ENCODE measurements at places on chromosomes 11 and 22.

- peak; percentile 60 for DNase-seq
These were observed 27.1 kb downstream of the TSKU start for GRCh38 chr11:76810151-76810853.

DNA sequence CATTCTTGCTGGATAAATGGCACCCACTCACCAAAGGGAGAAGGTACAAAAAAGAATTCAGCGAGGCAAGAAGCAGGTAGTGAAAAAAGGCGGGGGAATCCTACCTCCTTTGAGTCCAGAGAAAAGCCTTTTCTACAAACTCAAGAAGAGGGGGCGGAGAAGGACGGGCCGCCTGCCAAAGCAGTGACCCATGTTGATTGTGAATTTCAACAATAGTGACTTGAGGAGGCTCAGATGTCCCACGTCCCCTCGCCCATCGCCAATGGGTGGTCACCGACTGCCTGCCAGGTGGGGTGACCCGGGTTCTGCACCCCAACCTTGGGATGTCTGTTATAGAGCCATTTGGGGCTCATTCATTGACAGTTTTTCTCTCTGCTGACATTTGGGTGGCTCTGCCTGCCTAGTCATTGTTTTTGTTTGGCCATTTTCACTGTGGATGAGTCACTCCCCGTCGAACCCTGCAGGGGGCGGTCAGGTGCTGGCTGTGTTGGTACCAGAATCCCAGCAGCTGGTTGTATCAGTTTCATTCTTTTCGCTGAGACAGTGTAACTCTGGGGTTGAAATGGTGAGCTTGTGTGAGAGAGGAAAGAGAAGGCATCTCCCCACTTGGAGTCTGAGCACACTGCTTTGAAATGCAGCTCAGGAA lies 163.4 kb upstream of the NCAM1 start:
- DNase-seq, result no peak

- DNase-seq, result no peak
These were observed 3.2 kb downstream of the PPP6R3 start for GRCh38 chr11:68463714-68464113.

- DNase-seq, result no peak
These were observed 28.1 kb upstream of the VPREB1 start for GRCh38 chr22:22216450-22216959.

GRCh38 chr22:33481550-33481949 lies 423.4 kb upstream of the SYN3 start:
- no peak for DNase-seq

DNA sequence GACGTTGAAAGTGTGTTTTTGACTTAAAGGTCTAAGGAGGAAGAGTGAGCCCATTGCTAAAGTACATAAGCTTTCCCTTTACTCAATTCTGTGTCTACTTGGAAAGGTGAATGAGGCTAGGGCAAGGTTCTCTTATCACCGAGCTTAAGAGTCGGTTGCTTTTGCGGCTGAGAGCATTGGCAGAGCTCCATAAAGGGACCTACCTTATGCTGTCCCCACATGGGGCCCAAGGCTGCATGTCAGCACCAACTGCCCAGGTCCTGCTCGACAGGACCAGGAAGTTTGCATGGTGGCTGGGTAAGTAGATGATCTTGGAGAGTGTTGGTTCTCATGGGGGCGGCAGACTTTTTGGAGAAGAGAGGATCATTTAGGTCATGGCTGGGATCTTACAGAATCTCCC lies 91.2 kb downstream of the ZBTB16 start:
- DNase-seq, result no peak
